ENCODE measurements at places on chromosomes 1 and 21.

GRCh38 chr1:78831731-78832360, 174.7 kb downstream of the ADGRL4 start:
- ATAC-seq: no peak

DNA sequence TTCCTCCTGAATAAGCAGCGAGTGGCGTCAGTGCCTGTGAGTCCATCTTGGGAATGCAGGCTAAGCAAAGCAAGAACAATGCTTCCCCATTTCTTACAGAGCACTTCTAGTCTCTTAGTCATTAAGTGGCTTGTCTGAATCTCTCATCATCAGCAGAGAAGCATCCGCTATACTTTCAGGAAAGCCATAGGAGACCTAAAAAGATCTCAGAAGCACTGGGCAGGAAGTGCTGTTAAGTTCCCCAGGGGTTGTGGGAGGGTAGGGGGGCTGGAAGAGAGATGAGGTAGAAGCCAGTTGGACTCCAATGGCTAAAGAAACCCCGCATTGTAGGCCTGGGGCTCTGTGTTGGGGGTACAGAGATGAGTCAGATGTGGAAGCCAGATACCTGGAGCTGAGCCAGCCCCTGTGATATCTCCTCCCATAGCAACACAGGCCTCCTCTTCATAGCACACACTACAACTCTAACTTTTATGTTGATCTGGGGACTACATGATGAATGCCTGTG, 44.9 kb downstream of the SYT6 start:
- no peak for ATAC-seq

DNA sequence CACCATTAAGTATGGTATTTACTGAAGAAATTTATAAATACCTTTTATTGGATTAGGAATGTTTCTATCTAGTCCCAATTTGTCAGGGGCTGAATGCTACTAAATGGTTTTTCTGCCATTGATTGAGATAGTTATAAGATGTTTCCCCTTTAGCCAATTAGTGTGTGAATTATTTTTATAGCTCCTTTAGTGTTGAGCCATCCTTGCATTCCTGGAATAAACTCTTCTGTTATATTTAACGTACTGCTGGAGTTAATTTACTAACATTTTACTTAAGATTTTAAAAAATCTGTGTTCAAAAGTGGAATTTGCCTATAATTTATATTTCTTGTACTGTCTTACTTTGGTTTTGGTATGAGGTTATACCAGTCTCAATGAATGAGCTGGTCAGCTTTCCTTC, 25.4 kb upstream of the LRRC3 start:
- no peak for ATAC-seq

- ATAC-seq: no peak
Observed at GRCh38 chr1:151805066-151805820, at the start of gene LINGO4. Gene LINGO4 (minus strand): TSS chr1:151805419. CDS start chr1:151802704, 2,715 bp downstream.

Measured in esophagus mucosa (tissue), 1 donor.